Uterus (tissue), 4 donors: ENCODE measurements at places on chromosomes 6 and 20. TPM values are rescaled to one million over a fixed set of nuclear protein-coding genes. Genes with fewer than 3 reads are reported as not detected.

DNA sequence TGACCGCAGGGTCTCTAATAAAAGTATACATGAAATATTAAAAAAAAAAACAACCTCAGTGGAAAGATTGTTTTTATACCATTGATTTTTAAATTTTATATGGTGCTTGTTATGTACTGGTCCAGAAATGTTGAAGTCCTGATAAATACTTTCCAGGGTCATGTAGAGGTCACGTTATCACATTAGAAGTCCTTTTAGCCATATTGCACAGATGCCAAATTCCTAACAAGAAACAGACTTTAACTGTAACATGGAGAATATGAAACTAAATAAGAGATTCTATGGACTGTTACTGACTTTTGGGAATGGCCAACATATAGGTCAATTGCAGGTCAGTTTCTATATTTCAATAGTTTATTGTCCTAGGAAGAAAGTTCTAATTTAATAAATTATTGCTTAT is 89.0 kb downstream of the ADGRB3 start:
- no peak for DNase-seq

C6orf118 gene
- 2.8 TPM for total RNA-seq

CGA gene
- total RNA-seq: not detected

NKAIN2 gene
- total RNA-seq: 0.59 TPM

GRCh38 chr20:32894711-32895355 is 36.1 kb downstream of the EFCAB8 start:
- no peak for DNase-seq

SPATS1 gene
- total RNA-seq: not detected

- peak; percentile 67 for DNase-seq
Measured at GRCh38 chr6:106084106-106084988, 1.8 kb upstream of the PRDM1 start.

DZANK1 gene
- 3.7 TPM for total RNA-seq

DNA sequence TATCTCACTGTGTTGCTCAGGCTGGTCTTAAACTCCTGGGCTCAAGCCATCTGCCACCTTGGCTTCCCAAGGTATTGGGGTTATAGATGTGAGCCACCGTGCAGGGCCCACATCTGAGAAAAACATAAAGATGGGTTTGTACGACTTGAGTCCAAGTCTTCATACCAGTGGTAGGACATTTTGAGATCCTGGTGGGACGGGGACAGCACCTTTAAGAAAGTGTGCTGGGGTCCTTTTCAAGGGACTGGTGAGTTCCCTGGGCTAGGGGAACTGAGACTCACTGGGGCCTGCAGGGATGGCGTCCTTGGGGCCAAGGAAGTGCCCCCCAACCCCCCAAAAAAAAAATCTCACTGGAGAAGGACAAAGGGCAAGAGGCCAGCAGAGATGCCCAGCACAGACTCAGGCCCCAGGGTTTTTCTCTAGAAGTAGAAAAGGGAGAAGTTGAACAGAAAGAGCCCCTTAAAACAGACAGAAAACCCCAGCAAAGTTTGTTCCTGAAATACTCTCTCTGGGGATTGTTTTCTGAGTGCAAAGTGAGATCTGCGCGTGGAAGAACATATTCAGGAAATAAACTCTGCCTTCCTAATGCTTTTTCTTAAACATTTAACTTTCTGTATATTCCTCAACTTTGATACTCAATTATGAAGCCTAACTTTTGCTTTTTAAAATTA is 10.7 kb downstream of the OSBPL2 start:
- no peak for DNase-seq

MLIP gene
- not detected for total RNA-seq

DNA sequence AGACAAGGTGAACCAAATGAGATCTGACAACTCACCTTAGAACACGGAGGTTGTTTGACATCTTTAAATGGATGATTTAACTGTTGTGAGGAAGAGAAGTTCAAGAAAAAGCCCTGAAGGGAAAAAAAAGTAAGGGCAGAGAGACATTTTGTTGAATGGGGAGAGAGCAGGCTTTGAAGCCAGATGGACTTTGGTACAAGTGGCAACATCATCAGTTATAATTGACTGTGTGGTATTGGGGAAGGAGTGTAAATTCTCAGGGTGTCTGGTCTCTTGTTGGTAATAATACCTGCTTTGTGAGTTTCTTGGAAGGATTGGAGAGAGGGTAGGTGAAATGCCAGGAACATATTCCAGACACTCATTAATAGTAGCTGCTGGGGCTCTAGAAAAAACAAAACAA is 21.6 kb downstream of the OGFRL1 start:
- no peak for DNase-seq

- DNase-seq: no peak
Measured at GRCh38 chr20:11987526-11987925, 69.8 kb downstream of the BTBD3 start.

SLC44A4 gene
- total RNA-seq: 46.1 TPM

DNA sequence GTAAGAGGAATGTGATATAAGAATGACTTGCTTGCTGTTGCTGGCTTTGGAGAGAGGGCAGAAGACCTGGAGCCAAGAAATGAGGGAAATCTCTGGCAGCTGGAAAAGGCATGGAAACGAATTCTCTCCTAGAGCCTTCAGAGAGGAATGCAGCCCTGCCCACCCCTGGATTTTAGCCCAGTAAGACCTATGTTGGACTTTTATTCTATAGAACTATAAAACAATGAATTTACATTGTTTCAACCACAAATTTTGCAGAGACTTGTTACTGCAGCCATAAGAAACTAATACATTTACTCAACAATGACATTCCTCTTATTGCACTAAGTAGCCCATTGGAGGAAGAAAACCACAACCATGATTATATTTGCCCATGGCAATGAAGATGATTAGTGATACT is 39.5 kb upstream of the PREP start:
- DNase-seq: no peak

DNA sequence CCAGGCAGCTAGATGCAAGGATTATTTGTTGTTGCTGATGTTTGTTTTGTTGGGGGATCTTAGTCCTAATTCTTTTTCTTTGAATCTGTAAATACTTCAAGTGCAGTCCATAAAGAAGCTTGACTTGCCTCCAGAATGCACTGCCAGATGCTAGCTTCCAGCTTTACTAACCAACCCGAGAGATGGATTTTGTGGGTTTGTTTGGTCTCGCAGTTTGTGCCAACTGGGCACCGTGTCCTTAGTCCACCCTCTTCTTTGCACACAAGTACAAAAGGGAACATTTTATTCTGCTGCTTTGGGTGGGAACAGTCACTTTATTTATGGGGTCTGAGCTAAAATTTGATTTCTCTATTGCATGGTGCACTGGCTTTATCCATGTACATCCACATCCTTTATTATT is 212.0 kb downstream of the PLCB1 start:
- DNase-seq: no peak

MOG gene
- total RNA-seq: not detected
